ENCODE measurements at places on chromosomes 6 and 20. TPM values are rescaled to one million over a fixed set of nuclear protein-coding genes. Genes with fewer than 3 reads are reported as not detected.
A peak's percentile ranks its signal among the peaks of the same experiment; 100 is the strongest.

GRCh38 chr6:108027594-108027993 is 46.9 kb downstream of the OSTM1 start:
- no peaks in the 10 kb centered on the region for H3K36me3 ChIP-seq
- no peaks in the 10 kb centered on the region for H3K4me1 ChIP-seq
- no peak overlapping the region for H3K27ac ChIP-seq
- DNase-seq = no peak

The ABHD16B gene
- not detected for total RNA-seq

GRCh38 chr20:58179432-58180099 is 48.9 kb downstream of the ANKRD60 start:
- peak overlapping the region; percentile 10 for H3K4me3 ChIP-seq
- no peak for DNase-seq
- peaks cover 2% of the 10 kb centered on the region for H3K27me3 ChIP-seq
- no peak overlapping the region for H3K27ac ChIP-seq
- no peaks in the 10 kb centered on the region for H3K36me3 ChIP-seq

The PLA2G7 gene
- not detected for total RNA-seq

The ID4 gene
- 0.36 TPM for total RNA-seq

GRCh38 chr6:1945235-1945832 is 300.1 kb downstream of the GMDS start:
- no peak overlapping the region for H3K4me3 ChIP-seq
- H3K4me1 ChIP-seq = no peaks in the 10 kb centered on the region
- no peaks in the 10 kb centered on the region for H3K36me3 ChIP-seq
- no peak overlapping the region for H3K27ac ChIP-seq

DNA sequence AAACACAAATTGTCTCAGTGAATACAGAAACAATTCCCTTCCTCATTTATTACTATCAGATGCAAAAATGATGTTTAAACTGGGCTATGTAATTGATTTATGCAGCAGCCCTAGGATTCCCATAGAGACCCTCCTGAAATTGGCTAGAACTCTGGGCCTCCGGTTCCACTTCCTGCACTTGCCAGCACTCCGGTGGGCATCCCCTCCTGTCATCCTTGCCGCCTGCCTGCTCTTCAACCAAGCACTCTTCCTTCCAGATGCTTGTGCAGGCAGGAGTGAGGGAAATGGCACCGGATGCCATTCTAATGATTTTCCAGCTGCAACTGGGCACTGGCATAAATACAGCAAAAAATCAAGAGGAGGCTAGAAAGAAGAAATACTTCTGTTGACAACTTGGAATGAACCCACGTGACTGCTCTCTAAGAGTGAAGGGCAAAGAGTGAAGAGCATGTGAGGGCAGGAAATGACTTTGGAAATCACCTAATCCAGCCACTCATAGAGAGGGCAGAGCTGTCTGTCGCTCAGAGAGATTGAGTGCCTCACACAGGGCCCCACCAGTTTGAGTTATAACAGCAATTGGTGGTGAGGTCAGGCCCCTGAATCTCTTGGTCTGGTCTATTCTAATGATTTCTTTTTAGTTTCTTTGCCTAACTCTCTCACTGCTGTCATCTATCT is 3.7 kb upstream of the NEDD9 start:
- no peaks in the 10 kb centered on the region for H3K36me3 ChIP-seq
- H3K4me1 ChIP-seq = peaks cover 6% of the 10 kb centered on the region
- no peak overlapping the region for H3K4me3 ChIP-seq
- H3K27ac ChIP-seq = no peak overlapping the region
- H3K27me3 ChIP-seq = no peaks in the 10 kb centered on the region

DNA sequence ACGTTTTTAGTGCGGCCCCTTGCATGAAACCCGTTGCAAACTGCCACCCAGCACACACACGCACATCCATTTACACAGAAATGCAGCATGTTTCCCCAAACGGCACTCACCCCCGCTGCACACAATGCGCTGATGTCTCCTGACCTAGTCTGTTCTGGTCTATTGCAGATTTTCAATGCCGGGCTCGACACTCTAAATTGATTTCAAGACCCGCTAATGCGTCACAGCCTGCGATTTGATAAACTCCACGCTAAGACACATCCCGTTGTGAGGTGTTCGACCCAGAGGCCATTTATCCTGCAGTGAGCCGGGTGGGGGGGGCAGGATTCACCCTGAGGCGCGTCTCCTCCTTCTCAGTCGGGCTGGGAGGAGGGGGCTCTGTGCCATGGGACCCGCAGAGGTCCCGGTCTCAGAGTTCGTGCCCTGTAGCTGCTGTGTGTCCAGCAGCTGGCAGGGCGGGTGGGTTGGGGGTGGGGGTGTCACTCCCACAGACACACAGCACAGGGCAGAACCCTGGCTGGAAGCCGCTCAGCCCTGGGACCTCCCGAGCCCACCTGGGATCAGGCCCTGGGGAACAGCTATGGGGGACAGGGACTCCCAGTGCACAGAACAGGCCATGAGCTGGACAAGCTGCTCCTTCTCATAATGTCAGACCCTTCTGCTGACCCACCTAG is 367.9 kb downstream of the PREX1 start:
- H3K27me3 ChIP-seq = peaks cover under 1% of the 10 kb centered on the region
- no peak overlapping the region for H3K4me3 ChIP-seq
- no peak overlapping the region for H3K27ac ChIP-seq
- H3K36me3 ChIP-seq = no peaks in the 10 kb centered on the region
- no peaks in the 10 kb centered on the region for H3K4me1 ChIP-seq
- no peak for DNase-seq

DNA sequence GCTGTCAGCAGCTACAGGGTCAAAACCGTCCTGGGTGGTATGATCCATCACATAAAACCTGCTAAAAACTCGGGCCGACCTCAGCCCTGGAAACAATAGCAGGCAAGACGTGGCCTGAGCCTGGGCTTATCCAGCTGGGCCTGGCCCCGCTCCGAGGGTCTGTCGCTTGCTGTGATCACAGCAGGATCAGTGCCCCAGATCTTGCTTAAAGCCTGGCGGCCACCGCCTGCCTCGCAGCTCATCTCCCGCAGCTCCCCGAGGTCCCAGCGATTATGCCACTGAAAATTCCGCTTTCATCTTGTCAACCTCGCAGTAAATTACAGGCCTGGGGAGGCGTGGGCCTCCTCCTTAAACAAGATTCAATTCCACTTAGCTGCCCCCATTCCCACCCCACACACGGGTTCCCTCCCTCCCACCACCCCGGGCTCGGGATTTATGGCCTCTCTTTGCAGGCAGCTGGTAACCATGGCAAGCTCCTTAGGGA is 40.1 kb downstream of the CDH22 start:
- H3K27me3 ChIP-seq = no peaks in the 10 kb centered on the region
- no peak for DNase-seq
- H3K36me3 ChIP-seq = no peaks in the 10 kb centered on the region
- H3K4me3 ChIP-seq = no peak overlapping the region

GRCh38 chr6:141165002-141165665 is 967.6 kb upstream of the GJE1 start:
- no peak overlapping the region for H3K4me3 ChIP-seq
- no peak overlapping the region for H3K27ac ChIP-seq
- no peaks in the 10 kb centered on the region for H3K4me1 ChIP-seq
- no peaks in the 10 kb centered on the region for H3K36me3 ChIP-seq
- H3K27me3 ChIP-seq = no peaks in the 10 kb centered on the region

GRCh38 chr6:40986921-40987819 is 51.9 kb downstream of the UNC5CL start:
- no peak for DNase-seq
- no peak overlapping the region for H3K27ac ChIP-seq
- H3K4me3 ChIP-seq = no peak overlapping the region

- H3K27me3 ChIP-seq = no peaks in the 10 kb centered on the region
- no peak overlapping the region for H3K27ac ChIP-seq
- H3K4me3 ChIP-seq = no peak overlapping the region
- no peak for DNase-seq
These were observed 72.0 kb upstream of the B3GAT2 start for GRCh38 chr6:71028877-71029252.

DNA sequence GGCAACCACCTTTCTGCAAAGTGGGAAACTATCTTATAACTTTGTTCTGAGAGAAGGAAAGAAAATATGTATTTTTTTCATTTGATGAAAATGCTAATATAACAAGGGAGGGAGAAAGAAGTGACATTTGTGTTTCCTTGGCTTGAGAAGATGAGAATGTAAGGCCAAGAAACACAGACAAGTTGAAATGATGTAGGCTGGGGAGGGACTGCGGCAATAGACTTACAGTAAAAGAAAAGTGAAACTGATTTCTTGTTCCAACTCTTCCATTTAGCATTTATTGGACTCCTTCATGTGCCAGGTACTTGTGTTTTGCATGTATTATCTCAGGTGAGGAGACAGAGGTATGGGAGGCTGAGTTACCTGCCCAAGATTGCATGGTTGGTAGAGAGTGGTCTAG is 130.9 kb downstream of the CARMIL1 start:
- peaks cover 4% of the 10 kb centered on the region for H3K4me1 ChIP-seq
- no peaks in the 10 kb centered on the region for H3K36me3 ChIP-seq
- H3K27me3 ChIP-seq = no peaks in the 10 kb centered on the region
- DNase-seq = no peak

GRCh38 chr6:147166360-147166944 is 37.8 kb upstream of the STXBP5 start:
- H3K36me3 ChIP-seq = no peaks in the 10 kb centered on the region
- DNase-seq = no peak
- H3K27ac ChIP-seq = no peak overlapping the region
- no peaks in the 10 kb centered on the region for H3K27me3 ChIP-seq

The RRAGD gene
- total RNA-seq = 53.6 TPM

DNA sequence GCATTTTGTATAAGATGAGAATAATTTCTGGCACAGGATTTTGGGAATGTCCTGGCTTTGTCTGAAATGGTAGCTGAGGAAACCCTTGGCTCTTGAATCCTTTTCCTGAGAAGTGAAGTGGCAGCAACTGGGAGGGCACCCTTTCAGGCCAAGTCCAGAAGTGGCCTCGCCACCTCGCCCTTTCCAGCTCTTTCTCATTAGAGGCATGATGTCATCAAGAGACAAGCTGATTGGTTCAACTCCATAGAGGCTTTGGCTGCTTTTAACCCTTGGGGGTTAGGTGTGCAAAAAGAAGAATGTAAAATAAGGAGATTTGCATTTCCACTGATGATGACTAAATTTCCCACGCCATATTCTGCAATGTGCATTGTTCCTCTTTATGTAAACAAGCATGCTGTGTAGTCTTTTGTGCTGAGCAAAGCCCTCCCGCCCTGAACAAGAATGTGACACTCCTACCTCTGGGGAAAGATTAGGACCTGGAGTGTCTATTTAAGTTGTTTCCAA is 116.5 kb downstream of the TCP11 start:
- H3K36me3 ChIP-seq = no peaks in the 10 kb centered on the region
- no peaks in the 10 kb centered on the region for H3K27me3 ChIP-seq
- DNase-seq = no peak
- H3K27ac ChIP-seq = peak overlapping the region; percentile 66
- peaks cover 63% of the 10 kb centered on the region for H3K4me1 ChIP-seq

DNA sequence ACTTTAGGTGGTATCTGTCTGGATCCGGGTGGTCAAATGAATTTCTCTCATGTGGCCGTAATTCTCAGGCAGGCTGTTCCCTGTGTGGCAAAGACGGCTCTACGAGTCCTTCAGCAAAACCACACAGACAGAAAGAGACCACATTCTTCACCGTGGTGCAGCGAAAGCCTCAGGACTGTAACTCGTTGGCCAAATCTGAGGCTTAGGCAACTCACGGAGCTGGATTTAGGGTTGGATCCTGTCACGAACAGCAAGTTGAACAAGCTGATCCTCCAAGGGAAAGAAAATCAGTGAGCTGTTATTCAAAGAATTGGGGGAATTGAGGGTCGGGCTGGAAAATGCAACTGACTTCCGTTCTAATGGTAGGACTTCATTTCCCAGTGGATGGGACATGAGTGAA is 167.4 kb downstream of the ZMYND8 start:
- DNase-seq = no peak
- no peak overlapping the region for H3K4me3 ChIP-seq
- no peaks in the 10 kb centered on the region for H3K36me3 ChIP-seq
- H3K4me1 ChIP-seq = no peaks in the 10 kb centered on the region
- H3K27me3 ChIP-seq = peaks cover 3% of the 10 kb centered on the region
- no peak overlapping the region for H3K27ac ChIP-seq

The GTF2H4 gene
- total RNA-seq = 5.7 TPM
